ENCODE measurements at places on chromosomes 2 and 18.
A peak's percentile ranks its signal among the peaks of the same experiment; 100 is the strongest.

DNA sequence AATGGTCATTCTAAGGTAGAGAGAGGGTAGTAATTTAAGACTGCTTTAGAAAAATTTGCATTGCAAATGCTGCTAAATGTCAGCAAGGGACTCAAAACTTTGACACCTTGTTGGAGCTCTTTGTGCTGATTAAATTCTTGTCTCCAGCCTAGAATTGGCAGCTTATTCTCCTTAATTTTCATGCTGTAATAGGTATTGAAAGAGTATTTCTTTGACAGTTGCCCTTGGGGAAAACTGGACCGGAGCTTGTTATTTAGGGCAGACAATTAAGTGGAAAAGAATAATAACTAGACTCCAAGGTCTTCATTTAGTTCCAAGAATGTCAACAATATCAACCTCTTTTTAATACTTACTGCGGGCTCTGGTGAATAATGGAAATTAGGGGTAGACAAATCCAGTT lies 264.0 kb downstream of the TPGS2 start:
- DNase-seq = no peak

DNA sequence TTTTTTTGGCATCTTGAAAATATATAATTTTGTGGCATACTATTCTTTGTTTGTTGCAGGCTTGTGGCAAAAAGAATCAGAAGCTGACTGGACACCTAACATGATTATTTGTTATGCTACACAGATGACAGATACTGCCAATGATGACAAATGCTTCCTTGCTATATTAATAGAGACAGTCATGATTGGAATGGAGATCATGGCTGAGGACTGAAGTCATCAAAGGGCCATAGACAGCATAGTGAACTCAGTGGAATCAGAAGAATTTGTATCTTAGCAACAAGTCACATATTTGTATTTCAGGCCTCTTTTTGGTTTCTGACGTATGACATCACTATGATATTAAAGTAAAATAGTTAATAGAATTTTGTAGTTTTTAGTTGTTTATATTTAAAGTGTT lies 1003.8 kb upstream of the DDX18 start:
- DNase-seq = no peak

DNA sequence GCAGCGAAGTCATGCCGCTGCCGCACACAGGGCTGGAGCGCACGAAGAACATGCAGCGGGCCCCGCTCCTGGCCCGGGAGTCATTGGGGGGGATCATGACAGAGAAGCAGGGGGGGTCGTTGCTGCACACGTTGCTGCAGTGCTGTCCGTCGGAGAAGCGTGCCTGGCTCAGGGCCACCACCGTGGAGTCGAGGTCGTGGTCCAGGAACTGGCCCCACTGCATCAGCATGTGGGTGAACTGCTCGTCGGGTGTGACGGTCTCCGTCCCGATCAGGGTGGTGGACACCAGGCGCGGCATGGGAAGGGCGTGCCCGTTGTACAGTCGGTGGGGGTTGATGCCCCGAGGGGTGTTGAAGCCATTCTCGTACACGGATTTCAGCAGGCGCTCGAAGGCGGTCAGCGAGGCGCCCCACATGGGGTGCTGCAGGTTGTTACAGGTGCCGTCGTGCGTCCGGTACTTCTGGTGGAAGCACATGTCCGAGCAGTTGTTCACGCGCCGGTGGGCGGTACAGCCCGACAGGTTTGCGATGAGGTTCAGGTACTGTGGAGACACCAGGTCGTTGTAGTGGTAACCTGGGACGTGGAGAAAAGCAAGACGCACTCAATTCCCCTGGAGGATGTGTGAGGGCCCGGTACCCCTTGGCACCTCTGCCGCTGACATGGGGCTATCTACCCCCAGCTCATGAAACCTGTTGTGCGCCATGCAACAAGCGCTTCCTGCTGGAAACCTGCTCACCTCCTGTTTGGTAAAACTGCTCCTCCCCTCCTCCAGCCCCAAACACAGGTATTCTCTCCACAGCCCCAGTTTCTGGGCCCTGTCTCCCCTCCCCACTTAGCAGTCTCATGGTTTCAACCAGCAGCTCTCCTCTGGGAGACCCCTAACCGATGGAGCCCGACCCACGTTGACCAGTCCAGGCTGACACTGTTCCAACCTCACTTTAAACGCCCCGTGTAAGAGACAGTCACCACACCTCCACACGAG lies 94.9 kb downstream of the PXDN start:
- DNase-seq = no peak

GRCh38 chr2:149991576-149991975 lies 404.0 kb upstream of the MMADHC start:
- no peak for DNase-seq

DNA sequence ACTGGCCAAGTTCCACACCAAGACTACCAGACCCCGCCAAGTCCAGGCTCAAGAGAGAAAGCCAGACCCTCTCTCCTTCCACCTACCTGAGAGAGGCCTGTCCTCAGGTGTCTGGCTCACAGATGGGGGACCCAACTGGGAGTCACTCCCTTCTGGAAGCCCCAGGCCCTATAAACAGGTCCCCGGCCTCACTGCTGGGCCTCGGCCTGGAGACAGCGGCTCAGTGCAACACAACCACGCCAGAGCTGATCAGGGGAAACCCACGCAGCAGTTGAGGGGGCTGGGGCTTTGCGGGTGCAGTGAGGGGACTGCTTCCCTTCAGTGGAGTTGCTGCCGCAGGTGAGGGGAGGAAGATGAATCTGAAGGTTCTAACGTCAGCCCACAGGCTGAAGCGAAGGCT lies 22.8 kb upstream of the C1QL2 start:
- no peak for DNase-seq

DNA sequence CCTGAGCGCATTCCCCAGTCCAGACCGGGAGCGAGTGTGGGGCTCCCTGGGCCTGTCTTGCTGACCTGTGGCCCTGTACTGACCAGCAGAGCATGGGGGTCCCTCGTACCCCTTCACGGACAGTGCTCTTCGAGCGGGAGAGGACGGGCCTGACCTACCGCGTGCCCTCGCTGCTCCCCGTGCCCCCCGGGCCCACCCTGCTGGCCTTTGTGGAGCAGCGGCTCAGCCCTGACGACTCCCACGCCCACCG lies 5.3 kb downstream of the NEU4 start:
- no peak for DNase-seq

DNA sequence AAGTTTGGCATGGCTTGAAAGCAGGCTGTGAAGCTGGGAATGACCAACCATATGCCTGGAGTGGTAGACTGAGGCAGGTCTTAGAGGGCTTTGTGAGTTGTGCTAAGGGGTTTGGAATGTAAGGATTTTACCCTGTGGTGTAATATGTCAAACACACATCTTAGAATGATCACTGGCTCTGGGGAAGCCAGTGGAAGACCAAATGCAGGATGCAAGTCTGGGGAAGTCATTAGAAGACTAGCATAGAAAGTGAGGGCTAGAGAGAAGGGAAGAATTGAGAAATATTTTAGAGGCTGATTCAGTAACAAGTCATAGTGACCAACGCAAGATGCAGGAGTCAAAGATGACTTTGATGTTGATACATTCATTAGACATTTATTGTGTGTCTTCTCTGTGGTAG lies 3.5 kb upstream of the FHOD3 start:
- DNase-seq = no peak

DNA sequence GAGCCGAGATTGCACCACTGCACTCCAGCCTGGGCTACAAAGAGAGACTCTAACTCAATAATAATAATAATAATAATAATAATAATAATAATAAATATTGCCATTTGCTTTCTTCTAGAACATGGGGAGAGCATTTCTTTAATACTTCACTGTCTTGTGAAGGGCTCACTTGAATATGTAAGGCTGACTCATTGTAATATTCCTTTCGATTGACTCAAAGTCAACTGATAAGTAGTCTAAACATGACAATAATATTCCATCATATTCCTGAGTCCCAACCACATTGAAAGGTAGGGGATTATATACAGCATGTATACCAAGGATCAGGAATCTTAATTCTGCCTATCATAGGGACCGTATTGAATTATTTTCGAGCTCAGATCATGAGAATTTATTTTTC lies 949.2 kb downstream of the DSC3 start:
- DNase-seq = no peak

DNA sequence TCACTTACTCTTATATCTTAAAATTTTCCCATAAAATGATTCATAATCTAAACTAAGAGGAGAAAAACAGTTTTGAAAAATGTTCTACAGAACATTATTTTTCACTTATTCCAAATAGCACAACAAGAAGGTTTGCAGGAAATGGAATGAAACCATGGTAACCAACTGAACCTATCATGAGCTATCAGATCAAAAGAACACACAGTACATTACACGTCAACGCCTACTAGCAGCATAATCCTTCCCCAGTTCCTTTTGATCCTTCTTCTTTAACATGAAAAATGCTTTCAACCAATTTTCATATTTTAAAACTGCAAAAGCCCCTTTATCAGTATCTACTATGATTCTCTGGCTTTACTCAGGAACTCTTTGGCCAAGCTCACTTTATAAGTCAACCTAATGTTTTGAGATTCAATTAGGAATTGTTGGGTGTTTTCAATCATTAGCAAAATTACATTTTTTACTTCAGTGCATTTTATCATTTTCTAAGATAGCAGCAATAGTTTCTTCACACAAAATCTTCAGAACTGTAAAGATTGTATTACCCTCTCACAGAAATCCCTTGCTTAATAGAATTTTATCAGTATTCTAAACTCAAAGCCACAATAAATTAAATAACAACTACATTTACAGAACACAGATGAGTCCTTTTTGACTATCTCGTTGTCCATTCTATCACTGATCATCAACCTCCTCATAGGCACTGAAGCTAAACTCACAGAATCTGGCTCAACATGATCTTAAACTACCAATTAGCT lies 102.5 kb downstream of the CHN1 start:
- no peak for DNase-seq

DNA sequence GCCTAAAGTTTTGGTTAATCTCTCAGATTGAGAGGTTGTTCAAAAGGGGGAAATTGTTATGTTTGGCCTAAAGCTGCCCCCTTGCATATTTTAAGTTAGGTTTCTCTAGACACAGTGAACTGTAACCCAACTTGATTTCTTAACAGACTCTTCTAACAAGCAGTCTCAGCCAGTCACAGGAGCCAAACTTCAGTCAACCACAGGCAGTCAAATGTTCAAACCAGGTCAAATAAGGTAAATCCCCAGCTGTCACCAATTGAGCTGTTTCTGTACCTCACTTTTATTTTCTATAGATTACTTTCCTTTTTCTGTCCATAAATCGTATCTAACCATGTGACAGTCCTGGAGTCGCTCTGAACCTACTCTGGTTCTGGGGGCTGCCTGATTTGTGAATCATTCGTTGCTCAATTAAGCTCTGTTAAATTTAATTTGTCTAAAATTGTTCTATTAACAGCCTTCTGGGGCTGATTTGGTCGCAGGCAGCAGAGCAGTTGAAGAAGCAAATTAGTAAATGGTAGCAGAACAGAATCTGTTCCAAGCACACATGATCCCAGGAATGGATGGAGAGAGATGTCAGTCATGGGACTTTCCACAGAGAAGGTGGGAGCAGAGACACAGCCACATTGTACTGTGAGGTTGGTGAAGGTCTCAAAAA lies 16.4 kb upstream of the NFU1 start:
- DNase-seq = peak; percentile 75

GRCh38 chr2:96716388-96716787 lies 23.5 kb downstream of the LMAN2L start:
- DNase-seq = no peak

DNA sequence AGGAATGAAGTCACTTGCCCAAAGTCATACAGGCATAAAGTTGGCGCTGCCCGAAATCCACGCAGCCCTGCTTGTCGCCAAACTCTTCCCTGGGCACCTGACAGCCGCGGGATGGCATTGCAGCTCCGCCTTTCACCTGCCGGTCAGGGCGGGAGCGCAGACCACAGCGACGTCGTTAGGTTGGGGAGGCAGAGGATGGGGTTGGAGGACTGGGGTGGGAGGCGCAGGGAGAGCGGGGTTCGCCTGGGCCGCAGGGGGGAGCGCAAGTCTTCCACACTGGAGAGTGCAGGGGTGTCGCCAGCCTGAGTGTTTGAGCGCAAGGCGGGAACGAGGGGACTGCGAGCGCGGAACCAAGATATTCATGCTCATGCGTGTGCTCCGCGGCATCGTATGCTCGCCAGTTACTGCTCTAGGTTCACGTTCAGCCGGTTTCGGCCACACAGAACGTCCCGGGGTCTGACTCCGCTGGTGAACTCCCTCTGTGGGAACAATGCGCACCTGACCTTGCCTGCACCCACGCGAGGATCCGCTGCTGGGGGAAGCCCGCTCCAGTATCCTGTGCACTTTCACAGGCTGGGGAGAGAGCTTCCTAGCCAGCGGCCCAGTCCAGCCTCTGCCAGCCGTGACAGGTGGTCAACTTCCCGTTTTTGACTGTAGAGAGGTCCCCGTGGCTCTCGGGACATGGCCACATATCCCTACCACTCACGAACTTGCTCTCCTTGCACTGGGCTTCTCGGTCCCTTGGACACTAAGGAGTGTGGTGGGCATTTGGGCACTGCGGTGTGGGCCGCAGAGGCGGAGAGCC lies 767 bp upstream of the NPPC start:
- peak; percentile 31 for DNase-seq

- no peak for DNase-seq
These were observed 11.4 kb upstream of the ZAP70 start for GRCh38 chr2:97701851-97702465.

GRCh38 chr2:64203131-64203857 lies 59.1 kb upstream of the PELI1 start:
- peak; percentile 34 for DNase-seq

DNA sequence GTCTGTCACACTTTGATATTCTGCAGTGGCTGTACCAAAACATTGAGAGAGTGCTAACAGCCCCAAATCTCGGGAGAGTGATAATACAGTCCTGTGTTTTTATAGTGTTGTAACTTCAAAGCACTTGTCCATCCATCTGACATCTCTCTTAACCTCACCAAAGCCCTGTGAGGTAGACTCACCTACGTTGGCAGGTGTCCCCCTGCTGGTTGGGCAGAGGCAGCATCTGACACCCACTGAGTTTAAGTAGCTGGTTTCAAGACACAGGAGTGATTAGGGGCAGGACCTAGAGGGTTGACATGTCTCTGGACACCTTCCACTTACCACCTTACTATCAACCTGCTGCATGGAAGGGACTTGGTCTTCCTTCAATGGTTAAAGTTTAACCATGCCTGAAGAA lies 22.9 kb downstream of the COLEC12 start:
- DNase-seq = peak; percentile 44

GRCh38 chr18:55446996-55447671 lies 140.9 kb downstream of the TCF4 start:
- DNase-seq = no peak

DNA sequence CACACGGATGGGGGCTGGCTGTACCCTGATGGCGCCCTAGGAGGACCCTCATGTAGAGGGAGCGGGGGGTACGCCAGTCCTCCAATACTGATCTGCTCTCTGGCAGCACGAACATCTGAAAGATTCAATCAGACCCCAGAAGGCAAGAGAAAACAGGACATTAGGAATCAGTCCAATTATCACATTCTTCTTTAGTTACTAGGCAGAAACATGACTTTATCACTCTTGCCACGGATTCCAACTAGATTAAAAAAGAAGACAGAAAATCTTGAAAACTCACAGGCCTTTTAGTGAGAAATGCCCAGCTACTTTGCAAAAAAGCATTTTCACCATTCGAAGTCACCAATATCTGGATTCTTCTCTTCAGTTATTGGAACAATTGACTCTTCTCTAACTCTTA lies 68.4 kb downstream of the ID2 start:
- no peak for DNase-seq

Data from GM12865 (cell line).